ENCODE measurements at places on chromosomes 6 and 20.
A peak's percentile ranks its signal among the peaks of the same experiment; 100 is the strongest.

DNA sequence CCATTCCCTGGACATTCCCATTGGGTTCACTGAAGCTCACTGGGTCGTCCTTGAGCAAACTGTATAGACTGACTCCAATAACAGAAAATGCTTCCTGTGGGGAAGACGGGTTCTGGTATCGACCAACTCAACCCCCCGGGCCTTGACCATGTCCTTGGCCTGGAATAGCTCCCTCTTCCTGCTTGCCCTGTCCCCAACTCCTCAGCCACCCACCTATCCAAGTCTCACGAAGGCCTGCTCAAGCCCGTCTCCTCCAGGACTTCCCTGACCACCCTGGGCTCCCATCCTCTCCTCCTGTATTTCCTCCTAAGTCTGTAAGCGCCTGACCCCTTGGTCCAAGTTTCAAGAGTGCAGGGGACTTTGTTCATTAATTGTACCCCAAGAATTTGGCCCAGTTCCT is 2.8 kb upstream of the HMGA1 start:
- no peak for DNase-seq

DNA sequence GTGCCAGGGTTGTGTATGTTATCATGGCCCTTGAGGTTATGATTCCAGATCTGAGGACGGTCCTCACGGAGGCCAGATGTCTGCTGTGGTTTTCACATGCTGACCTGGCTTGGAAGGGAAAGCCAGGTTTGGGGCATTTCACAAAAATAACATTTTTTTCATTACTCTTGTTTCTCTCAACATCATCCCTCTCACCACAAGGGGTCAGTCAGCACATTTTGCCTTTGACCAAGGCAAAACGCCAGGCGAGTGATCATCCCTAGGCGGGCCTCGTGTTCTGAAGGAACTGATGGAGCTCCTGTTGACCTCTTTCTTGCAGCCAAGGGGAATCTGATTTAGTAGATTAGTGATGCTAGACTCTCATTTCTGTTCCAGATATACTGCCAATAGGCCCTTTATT is 133.5 kb downstream of the TBC1D7 start:
- peak; percentile 54 for DNase-seq

- no peak for DNase-seq
Observed at GRCh38 chr20:36672991-36673390, 27.0 kb upstream of the SLA2 start.

GRCh38 chr6:82182756-82183155 is 64.8 kb downstream of the IBTK start:
- DNase-seq = no peak

DNA sequence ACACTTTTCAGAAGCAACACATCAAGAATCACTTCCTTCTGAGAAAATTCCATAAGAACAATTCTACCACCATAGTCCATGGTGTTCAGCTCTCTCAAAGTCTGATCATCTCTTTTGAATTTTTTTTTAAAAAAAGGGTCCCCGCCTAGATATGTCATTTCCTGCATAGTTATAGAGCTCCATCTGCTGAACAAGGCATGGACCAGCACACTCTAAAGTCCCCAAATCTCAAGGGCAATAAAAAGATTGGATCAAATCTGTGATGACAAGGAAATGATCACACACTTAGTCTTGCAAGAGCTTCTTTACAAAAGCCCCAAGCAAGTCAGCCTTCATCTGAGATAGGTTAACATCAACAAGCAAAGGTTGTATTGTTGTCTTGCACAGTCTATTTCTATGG is 100.7 kb upstream of the STMND1 start:
- no peak for DNase-seq

- DNase-seq = no peak
Observed at GRCh38 chr20:58965270-58966064, 15.6 kb upstream of the NELFCD start.

- DNase-seq = no peak
Observed at GRCh38 chr6:38193051-38193450, 373.5 kb downstream of the ZFAND3 start.

- DNase-seq = peak; percentile 60
Observed at GRCh38 chr6:108622641-108623298, 62.1 kb downstream of the FOXO3 start.

GRCh38 chr6:7893342-7893741 is 17.2 kb downstream of the TXNDC5 start:
- no peak for DNase-seq

DNA sequence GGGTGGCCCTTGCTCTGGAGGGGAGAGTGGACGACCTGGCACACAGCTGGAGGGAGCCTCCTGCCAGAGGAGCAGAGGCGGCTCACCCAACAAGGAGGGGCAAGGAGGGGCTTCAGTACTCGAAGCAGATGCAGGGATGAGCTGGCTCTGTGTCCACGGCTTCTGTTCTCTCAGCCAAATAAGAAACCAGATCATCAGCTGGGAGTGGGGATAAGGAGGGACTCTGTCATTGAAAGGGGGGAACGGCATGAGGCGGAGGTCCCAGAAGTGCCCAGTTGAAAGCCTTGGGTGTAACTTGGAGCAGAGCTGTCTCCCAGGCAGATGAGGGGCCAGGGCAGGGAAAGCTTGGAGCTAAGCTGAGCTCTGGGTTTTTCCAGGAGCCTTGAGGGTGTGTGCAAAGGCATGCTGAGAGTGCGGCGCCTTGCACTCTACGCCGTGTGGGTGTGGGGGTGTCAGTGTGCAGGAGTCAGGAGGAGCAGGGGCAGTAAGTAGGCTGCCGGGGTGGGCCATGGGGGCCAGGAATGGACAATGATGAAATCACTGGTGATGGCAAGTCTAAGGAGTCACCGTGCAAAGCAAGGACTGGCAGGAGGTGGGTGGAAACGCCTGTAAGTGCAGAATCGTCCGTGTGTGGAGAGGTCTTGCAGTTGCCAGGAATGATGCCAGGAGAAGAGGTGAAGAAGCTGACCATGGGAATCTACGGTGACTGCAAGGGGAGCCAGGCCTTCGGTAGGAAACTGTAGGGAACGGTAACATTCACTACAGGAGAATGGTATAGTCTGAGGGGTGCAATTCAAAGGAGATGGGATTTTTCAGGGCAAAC is 85.4 kb upstream of the FOXQ1 start:
- no peak for DNase-seq

DNA sequence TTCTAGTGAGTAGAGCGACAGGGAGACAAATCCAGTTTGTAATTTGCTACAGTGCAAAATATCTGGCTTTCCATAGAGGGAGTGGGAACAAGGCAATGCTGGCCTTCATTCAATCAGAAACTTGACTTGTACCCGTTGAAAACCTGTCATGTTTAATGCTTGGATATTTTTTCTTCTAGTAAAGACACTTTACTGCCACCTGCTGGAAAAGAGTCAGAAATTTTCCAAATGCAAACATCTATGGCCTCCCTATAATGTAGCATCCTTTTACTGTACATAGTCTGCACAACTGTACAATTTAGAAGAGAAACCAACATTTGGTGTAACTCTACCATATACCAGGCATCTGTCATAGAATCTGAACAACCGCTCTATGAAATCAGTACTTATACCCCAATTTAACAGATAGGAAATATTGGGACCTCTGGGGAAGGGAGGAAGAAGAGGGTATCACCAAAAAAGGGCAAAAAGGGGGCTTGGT is 16.7 kb upstream of the TBC1D20 start:
- peak; percentile 7 for DNase-seq

DNA sequence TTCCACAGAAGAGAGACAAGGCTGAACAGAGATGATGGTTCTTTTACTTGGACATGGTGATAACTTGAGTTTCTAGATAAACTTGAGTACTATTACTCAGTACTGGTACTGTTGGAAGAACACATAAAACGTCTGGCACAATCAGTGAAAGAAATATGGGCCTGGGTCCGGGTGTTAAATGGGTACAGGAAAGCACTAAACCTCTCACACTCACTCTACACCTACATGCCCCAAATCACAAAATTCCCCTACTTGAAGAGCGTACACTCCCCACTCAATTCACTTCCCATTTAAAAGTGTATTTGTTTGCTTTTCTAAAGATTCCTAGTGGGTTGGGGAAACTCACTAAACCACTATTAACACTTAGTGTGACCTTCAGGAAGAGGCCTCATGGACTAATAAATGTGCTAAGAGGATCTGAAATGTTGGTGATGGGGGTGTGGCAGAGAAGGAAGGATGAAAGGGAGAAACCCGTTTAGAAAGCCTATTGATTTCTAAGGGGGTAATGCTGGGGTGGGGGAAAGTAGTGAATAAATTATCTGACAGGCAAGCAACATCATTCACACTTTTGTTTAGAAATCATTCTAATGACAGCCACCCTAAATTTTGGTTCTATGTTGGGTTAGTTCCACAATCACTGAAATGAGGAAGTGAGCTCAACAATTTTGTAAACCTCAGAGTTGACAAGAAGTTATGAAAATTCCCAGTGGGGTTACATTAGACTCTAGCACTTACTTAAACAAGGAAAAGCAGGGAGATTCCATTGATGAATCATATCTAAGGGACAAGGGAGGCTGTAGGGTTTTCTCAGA is 222.6 kb upstream of the MARCKS start:
- DNase-seq = peak; percentile 8

GRCh38 chr6:150403458-150404246 is 34.8 kb downstream of the IYD start:
- no peak for DNase-seq

DNA sequence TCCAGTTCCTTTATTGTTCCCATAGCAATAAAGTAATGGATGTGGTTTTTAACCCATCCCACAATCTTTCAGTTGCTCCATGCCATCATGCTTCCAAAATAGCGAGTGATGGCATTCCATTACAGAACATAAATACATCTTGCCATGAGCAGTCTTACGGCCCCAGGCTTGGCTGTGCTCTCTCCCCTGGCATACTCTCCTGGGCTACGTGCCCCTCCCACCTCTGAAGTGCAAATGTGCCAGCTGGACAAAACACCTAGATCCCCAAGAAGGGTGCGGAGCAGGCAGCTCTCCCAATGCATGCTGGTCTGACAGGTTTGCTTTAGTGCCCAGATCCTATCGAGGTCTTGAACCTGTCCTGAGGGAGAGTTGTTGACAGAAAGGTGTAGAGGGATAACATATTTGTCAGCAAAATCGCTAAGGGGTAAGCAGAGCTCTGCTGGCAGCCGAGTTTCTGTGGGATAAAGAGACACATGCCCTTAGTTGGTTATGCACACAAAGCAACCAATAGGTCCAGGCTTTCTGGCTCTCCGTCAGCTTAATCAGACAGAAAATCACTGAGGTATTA is 43.9 kb upstream of the PAX1 start:
- DNase-seq = no peak

DNA sequence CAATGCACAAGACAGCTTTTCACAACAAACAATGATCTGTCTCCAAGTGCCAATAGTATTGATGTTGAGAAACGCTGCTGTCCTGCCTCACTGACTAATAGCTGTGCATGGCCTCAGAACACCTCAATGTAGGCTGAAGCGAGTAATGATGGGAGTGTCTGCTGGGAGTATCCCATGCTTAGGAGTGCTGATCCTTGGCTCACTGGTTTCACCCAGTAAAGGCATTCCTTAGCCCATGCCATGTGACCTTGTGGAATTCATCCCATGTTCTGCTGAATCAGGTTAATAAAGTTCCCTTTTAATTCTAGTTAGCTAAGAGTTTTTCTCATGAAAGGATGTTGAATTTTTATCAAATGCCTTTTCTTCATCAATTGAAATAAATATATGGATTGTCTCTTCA is 3.8 kb upstream of the WFDC12 start:
- no peak for DNase-seq

DNA sequence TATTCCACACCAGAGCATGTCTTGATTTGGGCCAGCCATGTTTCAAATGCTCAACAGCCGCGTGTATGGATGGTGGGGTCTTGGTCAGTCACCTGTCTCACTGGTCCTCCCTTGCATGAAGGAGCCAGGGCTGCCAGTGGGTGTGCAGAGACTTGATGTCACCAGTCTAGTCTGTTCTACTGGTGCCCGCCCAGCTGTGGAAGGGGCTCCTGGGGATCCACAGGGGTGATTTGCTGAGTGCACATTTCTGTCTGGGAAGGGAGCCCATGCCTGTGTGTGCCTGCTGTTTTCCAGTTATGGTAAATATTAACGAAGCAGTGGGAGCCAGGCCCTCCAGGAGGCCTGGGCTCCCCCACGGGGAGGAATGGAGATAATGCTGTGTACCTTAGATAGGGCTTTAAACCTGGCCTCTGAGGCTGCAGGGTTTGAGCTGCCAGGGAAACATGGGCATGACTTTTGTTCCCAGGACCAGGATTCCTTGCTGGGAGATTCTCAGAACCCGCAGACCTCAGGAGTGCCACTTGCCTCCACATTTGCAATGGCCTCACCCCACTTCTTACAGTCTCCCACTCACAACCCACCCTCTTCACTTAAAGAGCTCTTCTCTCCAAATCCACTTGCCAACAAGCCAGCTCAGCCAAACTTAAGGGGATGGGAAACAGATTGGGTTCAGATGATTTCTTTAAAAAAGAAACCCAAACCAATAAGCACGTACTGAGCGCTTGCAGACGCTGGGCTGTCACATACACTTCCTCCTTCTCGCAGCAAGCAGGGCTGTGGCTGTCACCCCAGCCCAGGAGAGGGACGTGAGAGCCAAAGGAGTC is 54.1 kb downstream of the VEGFA start:
- DNase-seq = peak; percentile 20

DNA sequence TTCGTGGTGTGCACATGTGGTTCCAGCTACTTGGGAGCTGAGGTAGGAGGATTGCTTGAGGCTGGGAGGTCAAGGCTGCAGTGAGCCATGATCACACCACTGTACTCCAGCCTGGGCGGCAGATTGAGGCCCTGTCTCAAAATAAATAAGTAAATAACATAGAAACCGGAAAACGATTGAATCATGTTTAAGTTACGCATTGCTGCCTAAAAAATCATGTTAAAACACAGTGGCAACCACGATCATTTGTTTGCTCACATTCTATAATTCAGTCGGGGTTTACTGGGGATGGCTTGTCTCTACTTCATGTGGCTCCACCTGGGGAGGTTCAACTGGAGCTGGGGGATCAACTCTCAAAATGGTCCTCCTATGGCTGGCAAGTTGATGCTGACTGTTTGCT is 8.2 kb upstream of the CDKN1A start:
- DNase-seq = no peak

DNA sequence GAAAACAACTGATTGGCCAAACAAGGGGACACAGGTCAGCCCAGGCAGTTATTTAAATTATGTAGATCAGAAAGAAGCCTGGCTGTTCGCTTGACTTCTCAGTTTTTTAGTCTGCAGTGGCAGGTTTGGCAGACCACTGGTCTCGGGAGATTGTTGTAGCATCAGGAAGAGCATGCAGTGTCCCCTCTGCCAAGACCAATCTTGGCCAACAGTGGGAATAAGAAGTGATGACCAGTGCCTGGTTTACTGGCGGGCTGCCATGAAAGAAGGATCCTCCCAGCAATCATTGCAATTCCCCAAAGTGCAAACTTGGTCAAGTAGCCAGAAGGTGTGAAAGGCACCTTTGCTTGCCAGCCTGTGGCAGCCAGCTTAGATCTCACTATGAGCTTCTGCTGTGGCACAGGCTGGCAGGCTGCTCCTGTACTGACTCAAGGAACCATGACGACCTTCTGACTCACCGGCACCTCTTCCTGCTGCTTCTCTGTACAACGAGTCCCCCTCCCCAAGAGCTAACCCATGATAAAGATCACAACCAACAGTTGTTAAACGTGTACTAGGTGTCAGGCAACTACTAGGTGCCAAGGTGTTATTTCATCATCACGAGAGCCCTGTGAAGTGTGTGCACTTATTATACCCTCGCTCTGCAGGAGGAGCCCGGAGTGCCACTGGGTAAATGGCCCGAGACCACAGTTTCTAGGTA is 76.8 kb upstream of the DUSP22 start:
- DNase-seq = peak; percentile 30

- DNase-seq = no peak
Observed at GRCh38 chr20:38165966-38166702, 1.1 kb upstream of the TGM2 start.
